Spinal cord (tissue), 10 donors: ENCODE measurements at places on chromosomes 16 and 17.

- no peak for DNase-seq
Measured at GRCh38 chr17:29059281-29059680, 16.3 kb downstream of the PIPOX start.

GRCh38 chr17:74524653-74525464 lies 6.4 kb downstream of the CD300LB start:
- no peak for DNase-seq

GRCh38 chr17:75011401-75012095 lies 922 bp upstream of the MRPL58 start:
- peak; percentile 79 for DNase-seq

DNA sequence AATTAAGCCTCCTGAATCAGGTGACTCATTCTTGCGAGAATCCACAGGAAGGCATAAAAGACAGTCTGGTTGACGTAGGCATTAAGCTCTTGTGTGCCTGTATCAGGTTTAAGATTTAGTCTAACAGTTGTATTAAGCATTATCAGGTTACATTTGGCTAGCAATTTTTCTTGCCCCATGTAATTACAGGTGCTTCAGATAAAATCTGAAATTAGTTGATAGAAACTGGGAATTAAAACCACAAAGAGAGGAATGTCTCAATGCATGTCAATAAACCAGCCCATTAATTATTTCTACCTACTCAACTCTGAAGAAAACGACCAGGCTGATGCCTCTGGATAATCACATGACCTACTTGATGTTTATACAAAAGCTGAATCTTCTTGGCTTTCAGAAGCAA lies 217.2 kb downstream of the CA10 start:
- DNase-seq, result no peak

DNA sequence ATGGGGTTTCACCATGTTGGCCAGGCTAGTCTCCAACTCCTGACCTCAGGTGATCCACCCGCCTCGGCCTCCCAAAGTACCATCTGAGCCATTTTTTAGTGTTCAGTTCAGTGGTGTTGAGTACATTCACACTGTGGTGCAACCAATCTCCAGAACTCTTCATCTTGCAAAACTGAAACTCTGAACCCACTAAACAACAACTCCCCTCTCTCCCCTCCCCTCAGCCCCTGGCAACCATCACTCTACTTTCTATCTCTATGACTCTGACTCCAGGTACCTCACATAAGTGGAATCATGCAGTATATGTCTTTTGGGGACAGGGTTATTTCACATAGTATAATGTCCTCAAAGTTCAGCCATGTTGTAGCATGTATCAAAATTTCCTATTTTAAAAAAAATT lies 18.7 kb upstream of the MAPK3 start:
- no peak for DNase-seq

- DNase-seq, result no peak
Measured at GRCh38 chr17:50558941-50559614, 1.4 kb upstream of the CACNA1G start.

DNA sequence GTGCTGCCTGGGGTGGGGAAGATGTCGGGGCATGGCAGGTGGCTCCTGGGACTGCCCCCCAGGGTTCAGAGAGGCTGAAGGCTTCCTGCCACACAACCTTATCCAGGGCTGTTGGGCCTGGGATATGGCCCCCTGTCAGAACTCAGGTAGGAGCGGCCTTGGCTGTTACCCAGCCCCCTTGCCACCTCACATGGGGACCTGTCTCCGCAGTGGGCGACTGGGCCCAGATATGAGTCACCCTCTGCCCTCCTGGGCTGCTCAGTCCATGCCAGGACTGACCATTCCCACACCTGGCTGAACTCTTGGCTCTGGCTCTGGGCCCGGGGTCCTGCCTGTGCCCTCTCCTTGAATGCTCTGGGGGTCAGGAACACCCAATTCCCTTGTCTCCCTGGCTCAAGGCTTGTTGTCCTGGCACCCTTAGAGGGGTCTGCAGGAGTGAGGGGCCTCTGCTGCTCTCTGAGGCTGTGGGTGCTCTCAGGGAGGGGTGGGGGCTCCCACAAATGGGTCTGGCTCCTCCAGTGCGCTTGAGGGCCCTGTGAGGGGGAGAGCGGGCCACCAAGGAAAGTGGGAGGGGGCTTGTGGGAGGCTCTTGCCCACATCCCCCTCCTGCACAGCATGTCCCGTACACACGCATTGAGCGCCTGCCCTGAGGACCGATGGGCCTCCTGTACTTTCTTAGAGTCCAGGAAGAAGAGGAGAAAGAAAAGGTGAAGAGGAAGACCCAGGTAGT lies 36.0 kb downstream of the LGALS9 start:
- no peak for DNase-seq

DNA sequence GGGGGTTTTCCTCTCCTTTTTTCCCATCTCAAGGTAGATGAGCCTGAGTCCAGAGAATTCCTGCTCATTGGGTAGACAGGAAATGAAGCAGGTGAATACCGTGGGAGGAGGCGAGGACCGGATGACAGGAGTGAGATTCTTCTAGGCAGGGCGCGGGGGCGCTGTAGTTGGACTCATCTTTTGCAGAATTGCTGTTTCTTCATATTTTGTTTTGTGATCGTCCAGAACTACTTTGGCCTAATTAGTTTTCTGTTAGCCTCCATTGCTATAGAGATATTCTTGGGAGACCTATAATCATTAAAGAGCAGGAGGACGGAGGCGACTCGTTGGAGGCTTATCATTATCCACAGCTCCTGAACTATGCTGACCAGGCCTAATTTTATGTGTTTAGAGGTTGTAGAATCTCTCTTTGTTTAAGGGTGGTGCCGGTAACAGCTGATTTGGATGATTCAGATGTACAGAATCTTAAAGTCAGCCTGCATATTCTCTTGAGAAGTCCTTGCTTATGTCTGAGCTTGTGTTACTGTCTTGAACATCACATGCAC lies 650 bp downstream of the ATP6V0A1 start:
- peak; percentile 36 for DNase-seq

GRCh38 chr16:27482397-27483087 lies 67.2 kb downstream of the GTF3C1 start:
- no peak for DNase-seq

DNA sequence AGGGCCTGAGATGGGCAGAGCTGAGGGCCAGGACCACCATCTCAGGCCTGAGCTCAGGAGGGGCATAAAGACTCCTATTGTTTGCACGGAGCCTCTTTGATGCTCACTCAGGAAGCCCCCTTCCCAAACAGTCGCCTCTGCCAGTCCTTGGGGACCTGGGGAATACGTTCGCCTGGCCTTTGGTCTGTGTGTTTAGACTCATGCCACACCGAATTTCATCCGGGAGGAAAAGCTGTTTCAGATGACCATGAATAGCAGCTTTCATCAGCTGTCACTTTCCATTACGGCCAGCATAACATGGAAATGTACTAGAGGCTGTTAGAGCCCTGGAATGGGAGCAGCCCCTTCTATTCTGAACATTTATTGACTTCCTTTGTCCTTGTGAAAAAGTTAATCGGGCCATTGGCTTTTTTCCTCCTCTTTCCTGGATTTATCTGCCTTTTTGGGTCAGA lies 139.0 kb downstream of the HS3ST3A1 start:
- DNase-seq, result no peak

GRCh38 chr17:61402978-61403800 lies 3.5 kb downstream of the TBX2 start:
- no peak for DNase-seq
